ENCODE measurements at places on chromosomes 4 and X. TPM values are rescaled to one million over a fixed set of nuclear protein-coding genes. Genes with fewer than 3 reads are reported as not detected.

GRCh38 chr4:55033296-55033695 is 92.1 kb downstream of the KDR start:
- no peak for DNase-seq

The PLAC1 gene
- not detected for total RNA-seq

- no peak for DNase-seq
Observed at GRCh38 chr4:146124023-146124680, 51.4 kb upstream of the LSM6 start.

The IL1RAPL2 gene
- total RNA-seq, result not detected

DNA sequence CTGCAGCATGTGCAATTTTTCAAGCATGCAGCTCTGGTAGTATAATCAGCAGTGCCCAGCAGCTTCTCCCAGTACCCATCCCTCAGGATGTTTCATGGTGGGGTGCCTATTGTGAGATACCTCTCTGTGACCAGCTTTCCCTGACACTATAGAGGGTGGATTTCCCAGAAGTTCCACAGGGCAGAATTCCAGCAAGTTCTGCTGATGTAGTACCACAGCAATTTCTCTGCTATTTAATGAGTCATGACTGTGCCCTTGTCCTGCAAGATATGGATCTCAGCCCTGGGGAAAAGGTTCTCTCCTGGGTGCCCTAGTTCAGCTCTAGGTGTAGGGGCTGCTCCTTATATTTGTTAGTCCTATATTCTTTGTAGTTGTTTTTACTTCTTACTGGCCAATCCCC is 174.8 kb downstream of the ENOX2 start:
- DNase-seq, result no peak

GRCh38 chr4:109959195-109959594 is 46.5 kb downstream of the EGF start:
- DNase-seq, result no peak

- DNase-seq, result no peak
Observed at GRCh38 chr4:8016527-8016926, 76.9 kb upstream of the AFAP1 start.

DNA sequence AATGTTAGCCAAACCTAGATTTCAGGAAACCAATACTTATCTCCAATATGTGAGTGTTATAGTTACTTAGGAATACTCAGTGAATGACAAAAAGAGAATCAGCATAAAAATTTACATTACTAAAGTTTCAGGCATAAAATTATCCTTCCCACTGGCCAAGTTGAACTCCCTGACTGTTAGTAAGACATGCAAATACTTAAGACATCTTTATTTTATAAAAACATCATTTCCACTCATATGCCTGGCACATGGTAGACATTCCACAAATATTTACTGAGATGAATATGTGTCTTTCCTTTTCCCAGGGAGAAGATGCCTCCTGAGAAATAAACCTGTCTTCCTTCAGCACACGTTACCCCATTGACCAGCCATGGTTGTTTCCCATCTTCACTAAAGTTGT is 7.3 kb downstream of the VEGFD start:
- no peak for DNase-seq

DNA sequence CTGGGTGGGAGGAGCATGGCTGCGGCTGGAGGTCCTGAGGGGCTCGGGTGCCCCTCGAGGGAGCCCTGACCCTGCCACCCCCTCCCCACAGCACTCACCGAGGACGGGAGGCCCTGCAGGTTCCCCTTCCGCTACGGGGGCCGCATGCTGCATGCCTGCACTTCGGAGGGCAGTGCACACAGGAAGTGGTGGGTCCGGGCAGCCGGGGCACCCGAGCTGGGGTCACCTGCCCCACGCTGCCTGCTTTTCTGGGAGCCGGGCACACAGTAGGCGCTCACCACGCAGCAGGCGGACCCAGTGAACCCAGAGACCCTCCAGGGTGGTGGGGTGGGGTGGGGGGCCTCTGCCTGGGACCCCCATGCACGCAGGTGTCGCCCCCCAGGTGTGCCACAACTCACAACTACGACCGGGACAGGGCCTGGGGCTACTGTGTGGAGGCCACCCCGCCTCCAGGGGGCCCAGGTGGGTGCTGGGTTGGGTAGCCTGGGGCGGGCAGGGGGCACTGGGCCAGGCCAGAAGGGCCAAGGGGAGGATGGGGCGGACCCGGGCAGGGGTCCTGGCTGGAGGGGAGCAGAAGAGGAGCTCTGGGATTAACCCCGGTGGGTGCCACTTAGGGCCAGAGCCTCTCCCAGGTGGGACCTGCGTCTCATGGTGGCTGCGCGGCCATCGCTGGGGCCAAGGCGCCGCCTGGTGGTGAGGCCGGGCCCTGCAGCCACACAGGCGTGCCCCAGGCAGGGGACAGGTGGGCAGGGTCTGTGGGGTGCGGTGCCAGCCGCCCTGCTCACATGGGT is 1.4 kb downstream of the HGFAC start:
- peak; percentile 74 for DNase-seq

GRCh38 chrX:109345856-109346255 is 136.0 kb downstream of the GUCY2F start:
- DNase-seq, result no peak

DNA sequence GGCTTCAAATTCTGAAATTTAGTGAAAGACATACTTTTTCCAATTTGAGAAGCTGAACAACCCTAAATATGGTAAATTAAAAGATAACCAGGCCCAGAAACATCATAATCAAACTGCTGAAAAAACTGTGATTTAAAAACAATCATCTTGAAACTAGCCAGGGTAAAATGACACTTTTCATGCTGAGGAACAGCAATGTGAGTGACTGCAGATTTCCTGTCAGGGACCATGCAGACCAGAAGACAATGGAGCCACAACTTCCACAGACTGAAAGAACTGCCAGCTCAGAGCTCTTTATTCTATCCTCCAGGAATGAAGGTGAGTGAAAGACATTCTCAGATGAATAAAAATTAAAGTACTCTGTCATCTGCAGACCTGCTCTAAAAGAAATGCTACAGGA is 73.3 kb downstream of the NAT8L start:
- DNase-seq, result no peak

DNA sequence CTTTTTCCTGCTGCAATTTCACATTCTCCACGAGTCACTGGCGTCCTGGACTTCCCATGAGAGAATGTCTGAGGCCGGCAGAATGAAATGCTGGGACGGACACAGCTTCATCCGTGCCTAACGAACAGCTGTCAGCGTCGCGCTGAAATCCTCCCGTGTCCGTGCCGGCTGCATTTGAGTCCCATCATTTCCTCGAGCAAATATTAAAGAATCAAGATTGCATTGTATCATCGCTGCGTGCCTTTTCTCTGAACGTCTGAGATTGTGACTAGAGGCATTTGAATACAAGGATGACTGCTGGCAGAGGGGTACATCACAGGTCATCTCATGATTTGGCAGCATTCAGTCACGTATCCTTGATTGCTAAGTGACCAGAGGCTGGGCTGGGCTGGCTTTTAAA is 279.9 kb downstream of the ASMT start:
- DNase-seq, result no peak

The RPS6KA6 gene
- total RNA-seq, result 0.54 TPM

All from Right ventricle myocardium superior (tissue), 1 donor.